Brain pericyte (primary cell): ENCODE measurements at places on chromosomes 3 and 15.
A peak's percentile ranks its signal among the peaks of the same experiment; 100 is the strongest.

GRCh38 chr15:25764980-25765735 is 98.0 kb downstream of the ATP10A start:
- DNase-seq = no peak

DNA sequence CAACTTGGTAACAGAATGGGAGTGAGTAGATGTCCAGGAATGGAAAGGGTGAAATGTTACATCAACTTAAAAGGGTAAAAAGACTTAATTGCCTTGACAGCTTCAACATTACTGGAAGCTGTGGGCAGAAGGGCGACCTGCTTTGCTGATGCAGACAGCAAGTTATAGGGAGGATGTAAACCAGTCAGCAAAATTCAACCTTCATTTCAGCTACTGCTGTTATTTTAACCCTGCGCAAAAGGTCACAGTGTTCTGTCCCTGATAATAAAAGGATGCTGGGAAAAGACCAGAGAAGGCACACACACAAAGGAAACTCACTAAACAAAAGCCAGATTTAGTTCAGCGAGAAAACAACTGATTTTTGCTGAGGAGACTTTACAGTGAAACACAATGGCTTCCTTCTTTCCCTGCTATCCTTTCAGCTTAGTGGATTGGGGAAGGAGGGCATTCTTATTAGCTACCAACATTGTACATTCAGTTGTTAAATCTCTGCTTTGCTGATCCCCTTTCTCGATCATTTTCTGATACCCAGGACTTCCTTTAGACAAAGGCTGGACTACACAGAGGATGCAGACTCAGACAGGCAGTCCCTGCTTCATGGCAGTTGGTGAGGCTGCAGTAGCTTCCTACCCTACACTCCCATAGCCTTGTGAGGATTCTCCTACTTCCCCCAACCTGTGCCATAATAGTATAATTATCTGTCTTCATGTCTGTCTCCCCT is 62.0 kb downstream of the P3H2 start:
- peak; percentile 22 for DNase-seq

GRCh38 chr15:97576929-97577645 is 383.4 kb upstream of the ARRDC4 start:
- no peak for DNase-seq

- DNase-seq = peak; percentile 6
Measured at GRCh38 chr3:85360742-85361387, 402.1 kb downstream of the CADM2 start.

DNA sequence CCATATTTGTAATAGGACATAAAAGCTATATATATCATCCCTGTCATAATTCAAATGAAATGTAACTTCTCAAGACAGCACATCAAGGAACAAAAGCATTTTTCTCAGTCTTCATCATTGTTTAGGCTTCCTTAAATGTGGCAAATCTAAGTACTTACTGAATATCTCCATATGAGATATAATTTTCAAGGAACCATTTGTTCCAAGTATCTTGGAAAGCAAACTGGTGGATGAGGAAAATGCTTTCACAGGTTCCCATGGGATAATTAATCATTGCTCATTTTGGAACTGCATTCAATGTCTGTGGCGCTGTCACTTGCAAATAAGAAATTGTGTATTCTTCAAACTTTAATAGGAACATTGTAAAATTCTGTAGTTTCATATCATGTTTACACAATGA is 52.6 kb upstream of the ZNF385D start:
- DNase-seq = no peak

DNA sequence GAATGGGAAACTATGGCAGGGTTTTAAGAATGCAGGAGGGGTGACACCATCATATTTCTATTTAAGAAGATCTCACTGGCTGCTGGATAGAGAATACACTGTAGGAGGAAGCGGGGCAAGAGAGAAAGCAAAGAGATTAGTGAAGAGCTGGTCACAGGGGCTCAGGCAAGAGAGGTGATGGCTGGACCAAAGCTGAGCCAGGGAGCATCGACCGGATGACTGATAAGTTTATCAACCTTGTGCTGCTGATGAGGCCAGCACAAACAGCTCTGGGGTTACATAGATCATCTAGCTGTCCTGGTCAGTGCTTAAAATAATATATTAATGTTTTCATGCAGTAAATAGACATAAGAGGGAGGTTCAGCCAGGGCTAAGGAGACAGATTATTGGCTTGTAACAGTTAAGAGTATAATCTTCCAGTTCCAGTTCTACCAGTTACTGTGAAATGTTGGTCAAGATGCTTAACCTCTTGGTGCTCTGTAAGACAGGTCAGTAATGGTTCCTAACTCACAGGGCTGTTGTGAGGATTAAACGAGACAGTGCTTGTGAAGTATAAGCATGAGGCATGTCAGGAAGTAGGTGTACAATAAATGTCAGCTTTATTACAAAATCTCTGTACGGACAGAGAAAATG is 201.0 kb upstream of the FEZF2 start:
- no peak for DNase-seq

- no peak for DNase-seq
Measured at GRCh38 chr3:196706731-196707130, 5.3 kb downstream of the CEP19 start.

GRCh38 chr15:95470997-95471689 is 859.4 kb upstream of the NR2F2 start:
- DNase-seq = no peak

- DNase-seq = no peak
Measured at GRCh38 chr15:57681011-57681410, 25.5 kb upstream of the POLR2M start.

GRCh38 chr3:143581972-143582722 is 266.1 kb downstream of the SLC9A9 start:
- no peak for DNase-seq

DNA sequence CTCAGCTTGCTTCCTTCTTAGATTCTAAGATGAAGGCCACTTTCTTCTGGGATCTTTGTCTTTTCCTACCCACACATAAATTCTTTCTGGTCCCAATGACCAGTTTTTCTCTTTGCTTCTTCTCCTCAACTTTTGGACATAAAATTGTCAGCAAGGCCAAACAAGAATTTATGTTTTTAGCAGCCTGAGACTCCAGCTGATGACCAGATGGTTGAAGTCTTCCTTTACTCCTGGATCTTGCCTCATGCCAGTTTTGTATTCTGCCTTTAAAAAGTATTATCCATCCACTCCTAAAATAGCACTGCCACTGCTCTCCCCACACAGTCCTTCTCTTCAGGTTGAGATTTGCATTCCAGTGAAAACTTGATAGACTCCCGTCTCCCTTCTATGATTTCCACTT is 236.0 kb downstream of the VPS13C start:
- no peak for DNase-seq

GRCh38 chr15:68114840-68115239 is 60.7 kb downstream of the PIAS1 start:
- no peak for DNase-seq

DNA sequence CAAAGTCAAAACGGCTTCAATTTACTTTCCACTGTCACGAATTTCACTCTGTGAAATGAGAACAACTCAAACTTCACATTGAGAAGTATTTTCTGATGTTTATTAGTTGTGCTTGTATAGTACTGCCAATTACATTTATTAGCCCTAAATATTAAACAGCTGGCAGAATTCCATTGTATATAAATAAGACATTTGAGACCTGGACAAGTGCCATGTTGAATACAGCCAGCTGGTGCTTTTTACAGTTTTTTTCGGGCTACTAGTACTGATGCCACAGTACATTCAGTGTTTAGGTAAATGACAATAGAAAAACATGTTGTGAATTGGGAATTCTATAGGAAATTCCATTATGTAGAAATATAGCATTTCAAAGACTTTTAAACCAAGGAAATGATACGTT is 79.0 kb downstream of the EPHA3 start:
- no peak for DNase-seq

GRCh38 chr15:99762288-99762687 is 29.1 kb upstream of the LYSMD4 start:
- DNase-seq = no peak

DNA sequence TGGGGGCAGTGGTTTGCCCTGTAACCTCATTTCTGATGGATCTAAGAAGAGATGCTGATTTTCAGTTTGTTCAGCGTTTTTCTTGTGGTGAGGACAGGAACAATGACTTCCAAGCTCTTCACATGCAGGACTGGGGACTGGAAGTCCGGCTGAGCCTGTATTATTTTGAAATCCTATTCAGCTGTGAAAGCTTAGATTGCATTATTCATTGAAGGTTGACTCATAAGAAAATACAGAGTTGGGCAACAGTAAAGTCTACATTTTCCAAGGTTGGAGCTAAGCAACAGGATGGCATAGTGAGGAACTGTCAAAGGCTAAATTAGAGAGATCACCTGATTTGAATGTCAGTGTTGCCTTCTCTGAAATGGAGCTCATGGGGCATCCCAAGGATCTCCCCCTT is 230.9 kb upstream of the FEZF2 start:
- no peak for DNase-seq

DNA sequence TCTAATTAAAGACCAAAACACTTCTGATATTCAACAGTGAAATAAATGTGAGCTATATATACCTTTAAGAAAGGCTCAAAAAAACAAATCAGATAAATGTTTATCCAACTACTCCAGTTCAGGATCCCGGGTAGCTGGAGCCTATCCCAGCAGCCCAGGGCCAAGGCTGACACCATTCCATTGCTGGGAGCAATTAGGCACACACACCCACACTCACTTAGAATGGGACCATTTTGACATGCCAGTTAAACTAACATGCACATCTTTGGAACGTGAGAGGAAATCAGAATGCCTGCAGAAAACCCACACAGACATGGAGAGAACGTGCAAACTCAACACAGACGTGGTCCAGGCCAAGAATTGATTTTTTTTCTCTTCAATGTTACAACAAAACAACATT is 30.0 kb upstream of the PLSCR4 start:
- no peak for DNase-seq

DNA sequence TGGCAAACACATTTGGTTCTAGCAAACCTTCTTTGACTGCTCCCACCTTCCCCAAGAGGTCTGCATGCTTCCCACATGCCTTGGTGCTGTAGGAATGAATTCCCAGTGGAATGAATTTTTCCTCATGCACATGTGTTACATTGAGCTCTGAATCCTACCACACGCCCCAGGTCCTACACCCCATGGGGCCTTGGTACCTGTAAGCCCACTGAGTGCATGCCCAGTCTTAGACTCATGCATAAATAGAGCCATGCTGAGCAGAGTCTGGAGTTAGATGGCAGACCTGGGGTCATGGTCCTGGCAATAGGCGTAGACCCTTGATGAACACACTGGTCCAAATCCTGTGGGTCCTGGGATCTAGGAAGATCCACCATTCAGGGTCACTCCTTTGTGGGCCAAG is 81.8 kb downstream of the EPHB1 start:
- no peak for DNase-seq

- DNase-seq = no peak
Measured at GRCh38 chr3:98994128-98994762, 92.8 kb upstream of the DCBLD2 start.

GRCh38 chr15:74610302-74610951 is 5.2 kb upstream of the CLK3 start:
- no peak for DNase-seq

DNA sequence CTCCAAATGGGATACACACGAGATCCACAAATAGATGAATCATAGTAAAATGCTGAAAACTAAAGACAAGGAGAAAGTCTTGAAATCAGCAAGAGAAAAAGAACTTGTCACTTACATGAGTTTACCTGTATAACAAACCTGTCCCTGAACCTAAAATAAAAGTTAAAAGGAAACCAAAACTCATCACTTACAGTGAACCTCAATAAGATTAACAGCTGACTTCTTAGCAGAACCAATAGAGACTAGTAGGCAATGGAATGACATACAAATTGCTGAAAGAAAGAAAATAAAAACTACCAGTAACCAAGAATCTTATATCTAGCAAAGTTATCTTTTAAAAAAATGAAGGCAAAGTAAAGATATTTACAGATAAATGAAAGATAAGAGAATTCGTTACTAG is 27.4 kb downstream of the SEC22A start:
- DNase-seq = no peak

DNA sequence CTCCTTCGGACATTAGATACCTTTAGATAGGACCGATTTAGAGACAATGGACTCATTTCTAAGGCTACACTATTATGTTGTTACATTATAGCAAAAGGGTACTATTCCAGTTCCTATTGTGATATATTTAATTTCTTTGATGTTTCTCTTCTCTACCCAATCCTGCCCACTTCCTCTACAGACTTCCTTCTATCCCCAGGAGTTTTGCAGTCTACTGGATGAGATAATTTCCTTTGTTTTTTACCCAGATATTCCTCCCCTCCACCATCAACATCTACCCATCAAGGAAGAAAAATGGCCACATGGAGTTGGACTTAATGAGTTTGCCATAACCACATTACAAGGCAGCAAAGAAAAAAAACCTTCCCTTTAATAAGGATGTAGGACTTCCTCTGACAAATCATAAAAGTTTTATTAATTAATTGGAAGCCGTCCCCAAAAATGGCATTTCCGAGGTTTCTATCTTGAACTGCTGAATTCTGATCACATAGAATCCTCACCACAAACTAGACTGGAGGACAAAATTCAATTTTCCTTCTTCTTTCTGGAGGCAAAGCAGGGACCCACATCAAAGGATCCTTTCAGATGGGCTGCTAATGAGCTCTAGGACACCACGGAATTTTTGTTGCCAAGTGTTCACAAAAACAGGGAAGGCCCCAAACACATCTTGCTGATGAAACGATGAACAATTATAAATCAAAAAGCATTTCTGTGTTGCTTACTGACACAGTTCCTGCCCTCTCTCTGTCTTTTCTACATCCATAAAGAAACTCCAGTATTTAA is 33.4 kb downstream of the FRMD4B start:
- DNase-seq = no peak

- no peak for DNase-seq
Measured at GRCh38 chr3:129038121-129038855, 22.3 kb upstream of the GP9 start.
